ENCODE measurements at places on chromosomes 6 and 20.

- no peak for DNase-seq
Observed at GRCh38 chr6:8075185-8075584, 11.0 kb upstream of the BLOC1S5 start.

DNA sequence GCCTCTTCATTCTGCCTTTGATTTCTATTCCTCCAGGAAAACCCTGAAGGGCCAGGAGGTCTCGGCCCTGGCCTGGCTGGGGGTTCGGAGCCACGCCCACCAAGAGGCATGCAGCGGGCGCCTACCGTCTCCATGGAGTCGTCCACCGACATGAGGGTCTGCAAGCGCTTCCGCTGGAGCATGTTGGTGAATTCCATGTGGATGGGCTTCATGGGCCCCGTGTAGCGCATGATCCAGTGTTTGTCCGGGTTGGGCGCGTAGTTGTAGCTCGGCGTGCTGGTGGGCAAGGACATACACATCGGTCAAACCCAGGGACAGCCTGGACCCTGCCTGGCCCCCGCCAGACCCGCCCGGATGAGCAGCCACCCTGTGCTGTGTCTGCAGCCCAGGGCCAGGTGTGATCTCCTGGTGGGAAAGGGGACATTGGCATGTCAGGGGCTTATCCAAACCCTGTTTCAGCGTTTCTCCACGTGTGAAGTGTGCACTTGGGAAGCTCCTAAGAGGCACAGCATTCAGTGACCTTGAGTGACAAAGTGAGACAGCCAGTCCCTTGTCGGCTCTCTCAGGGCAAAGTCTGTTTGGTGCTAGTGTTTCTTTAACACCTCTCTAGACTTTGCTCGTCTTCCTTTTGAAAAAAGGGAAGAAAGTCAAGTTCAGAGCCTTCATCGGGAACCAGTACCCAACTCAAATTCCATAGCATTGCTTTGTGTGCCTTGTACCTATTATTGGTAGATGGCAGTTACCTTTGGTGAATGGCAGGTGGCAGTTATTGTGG is 100.8 kb downstream of the SULF2 start:
- no peak for DNase-seq

DNA sequence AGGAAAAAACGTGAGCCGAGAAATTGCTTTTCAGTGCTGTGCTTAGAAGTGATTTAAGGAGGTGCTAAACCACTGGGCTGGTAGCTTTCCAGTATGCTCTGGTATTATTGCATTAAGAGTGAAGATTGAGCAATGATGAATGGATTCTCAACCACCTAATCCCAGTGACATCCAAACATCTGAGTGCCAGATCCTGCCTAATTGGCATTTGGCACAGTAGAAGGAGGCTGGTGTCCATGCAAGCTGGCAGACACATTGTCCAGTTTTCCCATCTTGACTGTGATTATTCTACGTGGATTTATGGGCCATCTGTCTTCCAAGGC is 398.0 kb upstream of the PLCB4 start:
- DNase-seq: no peak

- peak; percentile 39 for DNase-seq
Observed at GRCh38 chr6:169654598-169655391, 47.0 kb downstream of the WDR27 start.

DNA sequence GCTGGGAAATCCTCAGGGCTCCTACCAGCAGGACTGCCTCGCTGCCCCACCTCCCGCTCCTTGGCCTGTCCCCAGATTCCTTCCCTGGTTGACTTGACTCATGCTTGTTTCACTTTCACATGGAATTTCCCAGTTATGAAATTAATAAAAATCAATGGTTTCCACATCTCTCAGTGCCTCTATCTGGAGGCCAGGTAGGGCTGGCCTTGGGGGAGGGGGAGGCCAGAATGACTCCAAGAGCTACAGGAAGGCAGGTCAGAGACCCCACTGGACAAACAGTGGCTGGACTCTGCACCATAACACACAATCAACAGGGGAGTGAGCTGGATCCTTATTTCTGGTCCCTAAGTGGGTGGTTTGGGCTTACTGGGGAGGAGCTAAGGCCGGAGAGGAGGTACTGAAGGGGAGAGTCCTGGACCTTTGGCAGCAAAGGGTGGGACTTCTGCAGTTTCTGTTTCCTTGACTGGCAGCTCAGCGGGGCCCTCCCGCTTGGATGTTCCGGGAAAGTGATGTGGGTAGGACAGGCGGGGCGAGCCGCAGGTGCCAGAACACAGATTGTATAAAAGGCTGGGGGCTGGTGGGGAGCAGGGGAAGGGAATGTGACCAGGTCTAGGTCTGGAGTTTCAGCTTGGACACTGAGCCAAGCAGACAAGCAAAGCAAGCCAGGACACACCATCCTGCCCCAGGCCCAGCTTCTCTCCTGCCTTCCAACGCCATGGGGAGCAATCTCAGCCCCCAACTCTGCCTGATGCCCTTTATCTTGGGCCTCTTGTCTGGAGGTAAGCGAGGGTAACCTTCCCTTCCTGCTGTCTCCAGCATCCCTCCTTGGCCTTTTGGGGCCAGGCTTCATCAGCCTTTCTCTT is at the start of gene CFB:
CFB (plus strand) TSS at position 589 of the 863 bp plus-strand sequence; CDS start at position 716, 127 bp downstream.
- DNase-seq: no peak

DNA sequence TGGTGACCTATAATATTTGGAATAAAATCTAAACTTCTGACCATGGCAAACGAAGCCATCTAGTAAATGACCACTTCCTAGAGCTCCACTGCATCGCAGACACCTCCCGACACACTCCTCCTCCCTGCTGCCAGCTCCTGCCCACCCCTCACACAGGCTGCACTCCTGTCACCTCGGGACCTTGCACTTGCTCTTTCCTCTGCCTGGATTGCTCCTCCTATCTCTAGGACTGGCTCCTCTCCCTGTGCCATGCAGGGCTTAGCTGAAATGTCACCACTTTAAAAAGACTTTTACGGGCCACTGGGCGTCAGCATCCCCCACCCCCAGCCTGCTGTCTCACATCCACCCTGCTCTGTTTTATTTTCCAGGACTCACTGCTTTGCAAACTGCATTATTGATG is 87.6 kb upstream of the MC3R start:
- no peak for DNase-seq

- DNase-seq: no peak
Observed at GRCh38 chr20:39066471-39067242, 104.5 kb downstream of the DHX35 start.

DNA sequence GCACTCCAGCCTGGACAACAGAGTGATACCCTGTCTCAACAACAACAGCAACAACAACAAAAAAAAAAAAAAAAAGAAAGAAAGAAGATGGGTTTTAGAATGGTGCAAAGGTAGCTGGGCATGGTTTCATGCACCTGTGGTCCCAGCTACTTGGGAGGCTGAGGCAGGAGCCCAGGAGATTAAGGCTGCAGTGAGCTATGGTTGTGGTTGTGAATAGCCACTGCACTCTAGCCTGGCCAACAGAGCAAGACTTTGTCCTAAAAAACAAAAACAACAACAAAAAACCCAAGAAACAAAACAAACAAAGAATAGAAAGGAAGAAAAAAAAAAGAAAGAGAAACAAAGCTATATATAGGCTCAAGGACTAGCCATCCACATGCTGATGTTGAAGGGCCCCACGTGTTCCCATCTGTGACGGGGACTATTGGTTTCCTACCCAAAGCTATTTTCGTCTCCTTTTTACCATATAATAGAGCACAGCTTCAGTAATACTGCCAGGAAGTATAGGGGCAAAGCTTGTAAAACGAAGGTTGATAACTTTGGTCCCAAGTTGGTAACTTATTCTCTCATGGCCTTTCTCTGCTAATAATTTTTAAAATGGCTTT is 7.9 kb upstream of the EEF1E1 start:
- no peak for DNase-seq

DNA sequence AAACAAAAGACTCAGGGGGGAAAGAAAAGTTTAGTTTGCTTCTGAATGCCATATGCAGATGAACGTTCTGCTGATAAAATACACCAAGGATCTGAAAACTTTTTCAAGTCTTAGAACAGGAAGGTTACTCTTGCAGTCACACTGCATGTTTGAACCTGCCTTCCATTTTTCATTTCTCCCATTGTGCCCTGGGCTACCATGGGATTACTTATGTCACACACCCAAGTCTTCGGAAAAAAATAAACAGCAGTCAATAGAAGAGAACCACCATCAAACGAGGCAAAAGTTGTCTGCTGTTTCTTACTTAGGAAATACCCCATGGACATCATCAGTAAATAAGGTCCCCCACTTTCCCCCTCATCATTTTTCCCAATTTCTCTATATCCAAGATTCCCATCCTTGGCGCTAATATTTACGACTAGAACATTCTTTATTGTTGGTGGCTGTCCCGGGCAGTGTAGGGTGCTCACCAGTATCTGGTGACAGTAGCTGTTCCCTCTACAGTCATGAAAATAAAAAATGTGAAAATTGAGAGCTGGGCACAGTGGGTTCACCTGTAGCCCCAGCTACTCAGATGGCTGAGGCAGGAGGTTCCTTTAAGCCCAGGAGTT is 202.5 kb downstream of the BCAS1 start:
- no peak for DNase-seq

DNA sequence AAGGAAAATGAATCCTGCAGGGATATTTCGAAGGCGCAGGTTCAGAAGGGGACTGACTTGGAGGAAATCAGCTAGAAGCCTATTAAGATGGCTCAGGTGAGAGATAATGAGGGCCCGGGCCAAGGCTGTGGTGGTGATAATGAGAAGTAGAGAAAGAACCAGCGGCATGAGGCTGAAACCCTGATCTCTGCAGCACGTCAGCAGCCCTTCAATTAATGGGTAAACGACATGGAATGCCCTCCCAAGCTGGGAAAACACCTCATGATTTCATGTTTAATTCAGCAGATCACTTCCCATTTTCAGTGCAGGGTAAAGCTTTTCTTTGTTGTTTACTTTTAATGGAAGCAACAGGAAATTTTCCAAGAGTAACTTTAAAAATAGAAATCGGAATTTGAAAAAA is 104.9 kb downstream of the TMEM200A start:
- no peak for DNase-seq

- no peak for DNase-seq
Observed at GRCh38 chr6:166775923-166776220, 148.8 kb upstream of the RPS6KA2 start.

DNA sequence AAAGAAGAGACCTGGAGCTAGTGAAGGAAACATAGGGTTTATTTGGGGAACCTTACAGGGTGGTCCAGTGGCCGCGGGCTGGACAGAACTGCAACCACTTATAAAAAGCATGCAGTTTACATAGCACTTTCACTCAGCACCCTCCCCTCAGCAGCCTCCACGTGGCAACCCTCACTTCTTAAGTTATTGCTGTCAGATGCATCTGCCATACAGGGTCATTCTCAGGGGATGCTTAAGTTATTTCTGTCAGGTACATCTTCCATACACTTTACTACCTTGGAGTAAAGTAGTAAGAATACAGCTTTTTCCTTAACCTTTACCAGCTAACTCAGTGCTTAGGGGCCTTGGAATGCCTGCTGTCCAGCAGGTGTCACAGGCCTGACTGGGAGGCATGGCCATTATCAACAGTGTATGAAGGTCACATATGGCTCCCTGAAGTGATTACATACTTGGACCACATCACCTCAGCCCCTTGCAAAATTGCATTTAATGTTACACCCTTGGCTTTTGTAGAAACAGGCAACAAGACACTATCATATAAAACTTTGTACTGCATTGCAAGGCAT is 2.0 kb upstream of the NOL7 start:
- DNase-seq: no peak

GRCh38 chr6:167285077-167285770 is 5.9 kb upstream of the UNC93A start:
- DNase-seq: no peak

DNA sequence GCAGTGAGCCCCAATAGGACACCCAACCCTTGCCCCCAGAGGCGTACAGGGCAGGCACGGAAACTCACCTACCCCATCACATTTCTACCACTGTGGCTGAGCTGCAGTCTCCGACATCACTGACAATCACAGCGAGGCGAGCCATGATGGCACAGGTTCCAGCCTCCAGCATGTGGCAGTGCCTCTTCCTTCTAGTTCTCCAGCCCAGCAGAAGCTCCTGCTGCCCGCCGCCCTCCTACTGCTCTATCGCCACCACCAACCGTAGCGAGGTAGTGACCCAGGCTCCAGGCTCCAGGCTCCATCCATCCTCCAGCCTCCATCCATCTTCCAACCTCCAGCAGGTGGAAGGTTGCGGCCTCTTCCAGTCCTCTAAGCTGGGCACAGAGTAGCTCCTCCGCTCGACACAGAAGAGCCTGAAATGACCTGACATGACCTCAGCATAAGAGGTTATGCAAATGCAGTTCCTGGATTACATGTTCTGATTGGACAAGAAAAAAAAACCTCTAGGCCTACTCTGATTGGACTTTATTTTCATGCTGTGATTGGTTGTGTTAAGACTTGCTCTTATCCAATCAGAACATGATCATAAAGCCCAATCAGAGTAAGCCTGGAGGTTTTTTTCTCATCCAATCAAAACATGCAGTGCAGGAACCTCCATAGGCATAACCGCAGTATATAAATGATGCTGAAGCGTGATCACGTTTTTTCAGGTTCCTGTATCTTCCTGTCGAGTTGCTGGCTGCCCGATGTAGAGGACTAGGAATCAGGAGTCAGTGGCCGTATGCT is 438.9 kb upstream of the ZNF337 start:
- DNase-seq: no peak

DNA sequence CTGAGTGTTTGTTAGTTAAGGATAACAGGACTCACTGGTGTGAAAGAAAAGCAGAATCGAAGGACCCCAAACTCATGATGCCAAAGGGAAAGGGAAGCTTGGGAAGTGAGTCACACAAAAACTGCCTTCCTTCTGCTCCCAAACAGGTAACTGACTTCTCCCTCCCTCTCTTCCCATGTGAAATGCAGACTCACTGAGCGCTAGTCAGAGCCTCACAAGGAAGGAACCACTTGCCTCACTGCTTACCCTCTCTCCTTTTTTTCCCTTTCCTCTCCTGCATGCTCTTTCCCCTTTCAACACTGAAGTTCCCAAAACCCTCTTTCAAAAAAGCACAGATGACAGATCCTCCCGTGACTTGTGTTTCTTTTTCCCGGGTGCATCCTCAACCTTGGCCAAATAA is 56.4 kb downstream of the LYRM4 start:
- no peak for DNase-seq

DNA sequence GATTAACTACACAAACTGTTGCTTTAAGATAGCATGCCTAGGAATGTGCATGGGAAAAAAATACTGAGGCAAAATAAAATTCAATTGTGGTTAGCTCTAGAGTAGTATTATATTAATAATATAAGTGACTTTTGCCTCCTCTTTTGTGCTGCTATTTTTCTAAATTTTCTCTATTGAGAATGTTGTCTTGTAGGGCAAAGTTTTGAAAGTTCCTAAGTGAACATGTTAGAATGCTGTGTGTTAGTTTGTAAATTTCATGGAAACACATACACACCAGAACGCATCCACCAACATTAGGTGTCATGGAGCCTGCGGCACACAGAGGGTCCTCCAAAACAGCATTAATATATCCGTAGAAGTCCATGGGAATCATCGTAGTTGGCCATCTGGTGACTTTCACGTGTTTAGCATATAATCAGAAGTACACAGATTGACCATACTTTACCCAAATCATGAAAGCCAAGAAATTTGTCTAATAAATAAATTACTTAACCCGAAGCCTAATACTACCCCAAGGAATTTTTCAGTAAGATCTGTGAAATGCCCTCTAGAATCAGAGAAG is 25.6 kb downstream of the ARHGAP18 start:
- no peak for DNase-seq

GRCh38 chr20:39946053-39946810 is 742.8 kb downstream of the MAFB start:
- no peak for DNase-seq

Measured in stimulated activated CD4-positive, alpha-beta T cell treated with anti-CD3 and anti-CD28 coated beads, TNF-alpha, amount 100 ng/mL, for 4 hours (primary cell).